Activated CD8-positive, alpha-beta memory T cell treated with anti-CD3 and anti-CD28 coated beads for 48 hours (primary cell): ENCODE measurements at places on chromosomes 13 and 19.

- DNase-seq, result no peak
Measured at GRCh38 chr13:21060338-21061028, 903 bp downstream of the LATS2 start.

- DNase-seq, result no peak
Measured at GRCh38 chr13:63011996-63012395, 1596.3 kb upstream of the PCDH20 start.

DNA sequence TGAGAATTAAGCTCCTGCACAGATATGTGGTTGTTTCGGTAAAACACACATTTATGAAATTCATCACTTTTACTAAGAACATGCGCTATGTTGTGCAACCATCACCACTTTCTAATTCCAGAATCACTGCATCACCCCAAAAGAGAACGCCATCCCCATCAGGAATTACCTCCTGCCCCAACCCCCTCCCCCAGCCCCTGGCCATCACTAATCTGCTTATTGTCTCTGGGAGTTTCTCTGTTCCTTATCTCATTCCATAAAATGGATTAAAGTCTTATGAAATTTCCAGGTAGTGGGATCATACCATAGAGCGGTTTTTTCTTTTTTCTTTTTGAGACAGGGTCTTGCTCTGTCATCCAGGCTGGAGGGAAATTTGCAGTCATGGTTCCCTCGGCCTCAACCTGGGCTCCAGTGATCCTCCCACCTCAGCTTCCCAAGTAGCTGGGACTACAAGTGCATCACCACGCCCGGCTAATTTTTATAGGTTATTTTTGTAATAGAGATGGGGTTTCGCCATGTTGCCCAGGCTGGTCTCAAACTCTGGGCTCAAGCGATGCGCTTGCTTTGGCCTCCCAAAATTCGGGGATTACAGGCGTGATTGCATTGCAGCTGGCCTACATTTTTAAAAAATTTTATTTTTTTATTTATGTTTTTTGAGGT is 3.5 kb downstream of the ZSCAN5B start:
- DNase-seq, result no peak

GRCh38 chr19:45884682-45885555 is 1.0 kb downstream of the IRF2BP1 start:
- DNase-seq, result no peak

DNA sequence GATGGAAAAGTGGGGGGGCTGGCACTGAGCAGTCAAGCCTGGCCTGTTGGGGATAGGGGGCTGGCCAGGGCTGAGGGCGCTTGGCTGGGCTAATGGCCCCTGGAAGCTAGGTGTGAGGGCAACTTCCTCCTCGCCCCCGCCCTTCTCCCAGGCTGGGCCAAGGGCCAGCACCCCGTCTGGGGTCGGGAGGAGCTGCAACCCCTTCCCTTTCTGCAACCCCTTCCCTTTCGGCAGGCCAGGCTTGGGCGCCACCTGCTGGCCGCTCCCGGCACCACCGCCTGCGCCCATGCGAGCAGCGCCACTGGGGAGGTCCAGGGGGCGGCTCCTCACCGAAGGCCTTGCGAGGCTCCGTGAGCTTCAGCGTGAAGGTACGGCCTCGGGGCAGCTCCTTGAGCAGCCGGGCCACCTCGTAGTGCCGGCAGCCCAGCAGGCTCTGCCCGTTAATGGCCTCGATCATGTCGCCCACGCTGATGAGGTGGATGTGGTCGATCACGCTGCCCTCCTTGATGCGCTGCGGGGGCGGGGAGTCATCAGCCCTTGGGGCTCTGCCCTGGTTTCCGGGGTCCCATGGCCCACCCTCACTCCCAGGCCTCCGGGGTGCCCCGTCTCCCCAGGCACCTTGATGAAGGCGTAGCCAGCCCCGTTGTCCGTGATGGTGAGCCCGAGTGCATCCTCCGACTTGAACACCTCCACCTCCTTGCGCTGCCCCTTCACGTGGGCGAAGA is 5.0 kb upstream of the PTGER1 start:
- no peak for DNase-seq

GRCh38 chr19:34320277-34320676 is 44.7 kb upstream of the GPI start:
- DNase-seq, result no peak

DNA sequence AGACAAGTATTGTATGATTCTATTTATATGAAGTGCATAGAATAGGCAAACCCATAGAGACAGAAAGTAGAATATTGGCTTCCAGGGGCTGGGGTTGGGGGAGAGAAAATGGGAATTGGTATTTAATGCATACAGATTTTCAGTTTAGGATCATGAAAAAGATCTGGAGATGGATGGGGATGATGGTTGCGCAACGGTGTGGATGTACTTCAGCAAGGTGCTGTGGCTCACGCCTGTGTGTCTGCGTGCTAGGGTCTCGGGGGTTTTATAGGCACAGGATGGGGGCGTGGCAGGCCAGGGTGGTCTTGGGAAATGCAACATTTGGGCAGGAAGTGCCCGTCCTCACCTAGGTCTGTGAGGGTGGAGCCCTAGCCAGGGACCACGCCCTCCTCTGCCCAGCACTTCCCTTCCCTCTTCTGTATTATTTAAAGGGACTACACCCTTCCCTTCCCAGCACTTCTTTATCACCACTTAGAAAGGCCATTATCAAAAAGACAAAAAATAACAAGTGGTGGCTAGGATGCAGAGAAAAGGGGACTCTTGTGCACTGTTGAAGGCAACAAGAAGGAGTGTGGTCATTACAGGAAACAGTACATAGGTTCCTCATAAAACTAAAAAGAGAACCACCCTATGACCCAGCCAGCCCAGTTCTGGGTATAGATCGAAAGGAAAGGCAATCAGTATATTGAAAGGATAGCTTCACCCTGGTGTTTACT is 29.0 kb downstream of the LILRB4 start:
- DNase-seq, result no peak

DNA sequence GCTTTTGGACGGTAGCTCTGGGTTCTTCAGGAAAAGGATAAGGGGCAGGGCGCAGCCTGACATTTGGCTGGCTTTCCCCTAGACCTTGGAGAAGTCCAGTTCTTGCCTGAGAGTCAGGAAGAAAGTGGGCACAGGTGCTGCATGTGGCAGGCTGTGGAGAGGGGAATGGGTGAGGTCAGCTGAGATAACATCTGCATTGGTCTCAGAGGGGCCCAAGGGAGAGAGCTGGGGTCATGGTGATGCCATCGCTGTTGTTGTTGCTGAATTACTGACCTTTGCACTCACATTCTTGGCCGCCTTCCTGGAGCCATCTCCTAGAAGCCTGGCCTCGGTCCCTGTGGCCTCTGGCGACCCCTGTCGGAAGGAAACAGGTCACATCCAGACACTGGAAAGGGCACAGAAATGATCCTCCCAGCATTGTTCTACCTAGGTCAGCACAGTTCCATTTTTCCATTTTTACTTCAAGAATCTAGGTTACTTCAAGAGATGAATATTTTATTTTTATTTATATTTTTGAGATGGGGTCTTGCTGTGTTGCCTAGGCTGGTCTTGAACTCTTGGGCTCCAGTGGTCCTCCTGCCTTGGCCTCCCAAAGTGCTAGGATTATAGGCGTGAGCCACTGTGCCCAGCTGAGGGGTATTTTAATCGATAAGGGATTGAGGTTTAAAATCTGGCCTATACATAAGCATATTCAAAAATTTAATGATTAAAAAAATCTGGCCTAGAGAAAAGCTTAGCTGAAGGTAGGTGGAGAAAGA is 6.5 kb upstream of the LIPE start:
- no peak for DNase-seq

GRCh38 chr13:73341748-73342147 is 282.9 kb downstream of the KLF5 start:
- no peak for DNase-seq

DNA sequence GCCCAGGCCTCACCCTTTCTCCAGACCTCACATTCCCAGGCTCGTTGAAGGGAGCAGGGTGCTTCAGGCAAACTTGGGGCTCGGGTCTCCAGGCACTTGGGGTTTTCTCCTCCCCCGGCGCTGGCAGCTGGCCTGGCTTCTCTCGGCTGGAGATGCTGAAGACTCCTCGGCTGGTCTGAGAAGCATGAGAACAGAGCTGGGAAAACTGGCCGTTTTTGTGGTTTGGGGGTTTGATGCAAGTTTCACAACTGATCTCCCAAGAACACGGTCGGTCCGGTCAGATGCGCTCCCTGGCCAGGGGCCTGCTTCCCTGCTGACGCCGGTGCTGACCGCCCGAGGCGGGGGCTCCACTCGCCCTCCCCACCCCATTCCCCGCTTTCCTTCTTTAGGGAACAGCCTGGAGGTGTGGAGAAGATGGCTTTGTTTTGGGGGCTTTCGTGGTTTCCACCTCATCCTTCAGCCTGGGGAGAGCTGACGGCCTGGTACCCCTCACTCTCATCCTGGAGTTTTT is 35.3 kb downstream of the CEBPA start:
- DNase-seq, result no peak

DNA sequence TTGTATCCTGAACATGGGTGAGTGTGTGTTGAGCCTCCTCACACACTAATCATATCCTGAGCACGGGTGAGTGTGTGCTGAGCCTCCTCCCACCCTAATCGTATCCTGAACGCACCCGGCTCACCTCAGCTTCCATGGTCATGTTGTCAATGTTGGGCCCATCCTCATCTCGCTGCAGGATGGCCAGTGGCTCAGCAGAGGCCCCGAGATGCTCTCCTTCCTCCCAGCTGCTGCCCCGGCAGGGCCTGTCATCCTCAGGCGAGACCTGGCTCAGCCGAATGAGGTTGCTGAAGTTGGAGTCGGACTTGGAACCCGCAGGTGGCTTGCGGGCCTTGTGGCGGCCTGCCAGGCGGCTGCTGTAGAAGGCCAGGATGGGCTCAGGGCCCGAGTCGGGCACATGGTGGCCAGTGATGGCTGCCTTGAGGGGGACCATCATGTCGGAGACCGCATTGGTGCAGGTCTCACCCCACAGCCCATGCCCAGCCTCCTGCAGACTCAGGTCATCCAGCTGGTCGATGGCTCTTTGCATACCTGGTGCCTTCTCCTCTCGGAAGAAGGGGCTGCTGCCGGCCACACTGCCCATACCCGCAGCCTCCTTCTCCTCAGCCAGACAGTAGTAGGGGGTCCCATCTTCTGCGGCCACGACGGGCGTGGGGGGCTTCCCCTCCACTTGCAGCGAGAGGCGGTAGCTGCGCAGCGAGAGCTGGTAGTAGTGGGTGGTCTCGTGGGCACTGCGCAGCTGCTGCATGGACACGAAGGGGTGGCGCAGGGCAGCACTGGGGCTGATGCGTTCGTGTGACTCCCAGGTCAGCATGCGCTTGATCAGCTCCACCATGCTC is 9.6 kb downstream of the HIPK4 start:
- DNase-seq, result no peak

- DNase-seq, result no peak
Measured at GRCh38 chr13:113793718-113794085, 34.7 kb downstream of the TMEM255B start.

DNA sequence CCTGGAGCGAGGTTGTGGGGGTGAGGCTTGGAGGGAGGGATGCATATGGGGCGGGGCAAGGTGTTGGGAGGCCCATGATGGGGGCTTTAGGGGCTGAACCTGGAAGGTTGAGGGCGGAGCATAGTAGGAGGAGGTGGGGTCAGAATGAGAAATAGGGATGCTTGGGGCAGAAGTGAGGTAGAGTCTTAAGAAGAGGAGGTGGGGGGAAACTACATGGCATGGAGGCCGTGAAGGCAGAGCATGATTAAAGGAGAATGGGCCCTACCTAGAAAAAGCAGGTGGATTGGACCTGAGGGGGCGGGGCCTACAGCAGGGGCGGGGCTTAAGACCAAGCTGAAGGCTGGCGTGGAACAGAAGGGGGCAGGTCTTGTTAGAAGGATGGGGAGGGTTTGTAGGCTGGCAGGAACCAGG is 799 bp downstream of the NR1H2 start:
- no peak for DNase-seq

- DNase-seq, result no peak
Measured at GRCh38 chr19:17865364-17866311, 5.9 kb downstream of the RPL18A start.

GRCh38 chr13:92187378-92187989 is 789.1 kb downstream of the GPC5 start:
- no peak for DNase-seq

DNA sequence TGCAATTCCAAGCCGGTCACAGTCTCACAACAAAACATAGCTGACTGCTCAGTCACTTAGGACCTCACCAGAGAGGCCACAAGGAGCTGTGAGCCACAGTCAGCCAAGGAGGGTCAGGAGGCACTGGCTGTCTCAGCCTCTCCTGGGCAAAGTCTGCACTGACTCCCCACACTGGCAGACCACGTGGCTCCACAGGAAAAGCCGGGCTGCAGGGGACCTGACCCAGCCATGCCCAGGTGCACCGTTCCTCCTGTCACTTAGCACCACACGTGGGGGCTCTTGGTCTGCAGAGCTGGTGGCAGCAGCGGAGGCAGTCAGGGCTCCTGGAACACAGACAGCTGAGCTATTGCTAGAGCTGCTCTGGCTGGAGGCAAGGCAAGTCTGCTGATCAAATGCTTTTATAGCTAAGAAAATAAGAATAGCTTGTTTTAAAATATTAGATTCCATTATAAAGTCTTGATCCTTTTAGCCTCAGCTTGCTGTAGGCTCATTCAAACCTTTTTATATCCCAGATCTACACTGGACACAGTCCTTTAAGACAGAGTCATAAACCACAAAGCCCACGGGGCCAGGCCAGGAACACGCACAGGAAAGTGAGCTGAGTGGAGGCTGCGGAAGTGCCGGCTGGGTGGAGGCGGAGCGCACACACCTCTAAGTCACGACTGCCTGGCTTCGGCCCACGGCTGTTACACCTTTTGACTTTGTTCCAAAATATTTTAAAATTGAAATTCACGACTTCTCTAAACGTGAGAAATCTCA is 744.1 kb downstream of the UQCRFS1 start:
- DNase-seq, result no peak
